Activated T-cell treated with anti-CD3 and anti-CD28 coated beads for 24 hours (primary cell): ENCODE measurements at places on chromosomes 5 and 9.

- DNase-seq: no peak
Observed at GRCh38 chr9:122302237-122303093, 37.8 kb downstream of the MRRF start.

DNA sequence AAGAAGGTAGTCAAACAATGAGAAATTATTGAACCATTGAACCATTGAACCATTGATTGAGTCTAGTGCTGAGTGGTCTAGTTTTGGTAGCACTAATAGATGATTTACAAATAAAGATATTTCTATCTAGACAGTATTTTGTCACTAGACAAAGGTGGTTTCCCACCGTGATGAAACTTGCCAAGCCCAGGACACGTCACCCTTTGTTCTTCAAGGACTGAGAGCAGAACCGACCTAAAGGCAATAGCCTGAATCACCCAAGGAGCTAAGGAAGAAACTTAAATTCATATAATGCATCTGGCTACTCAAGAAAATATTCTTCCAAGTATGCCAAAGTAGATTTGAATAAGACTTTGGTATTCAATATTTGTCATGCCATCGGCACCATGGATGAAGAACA, 103.3 kb downstream of the ESM1 start:
- DNase-seq: no peak

DNA sequence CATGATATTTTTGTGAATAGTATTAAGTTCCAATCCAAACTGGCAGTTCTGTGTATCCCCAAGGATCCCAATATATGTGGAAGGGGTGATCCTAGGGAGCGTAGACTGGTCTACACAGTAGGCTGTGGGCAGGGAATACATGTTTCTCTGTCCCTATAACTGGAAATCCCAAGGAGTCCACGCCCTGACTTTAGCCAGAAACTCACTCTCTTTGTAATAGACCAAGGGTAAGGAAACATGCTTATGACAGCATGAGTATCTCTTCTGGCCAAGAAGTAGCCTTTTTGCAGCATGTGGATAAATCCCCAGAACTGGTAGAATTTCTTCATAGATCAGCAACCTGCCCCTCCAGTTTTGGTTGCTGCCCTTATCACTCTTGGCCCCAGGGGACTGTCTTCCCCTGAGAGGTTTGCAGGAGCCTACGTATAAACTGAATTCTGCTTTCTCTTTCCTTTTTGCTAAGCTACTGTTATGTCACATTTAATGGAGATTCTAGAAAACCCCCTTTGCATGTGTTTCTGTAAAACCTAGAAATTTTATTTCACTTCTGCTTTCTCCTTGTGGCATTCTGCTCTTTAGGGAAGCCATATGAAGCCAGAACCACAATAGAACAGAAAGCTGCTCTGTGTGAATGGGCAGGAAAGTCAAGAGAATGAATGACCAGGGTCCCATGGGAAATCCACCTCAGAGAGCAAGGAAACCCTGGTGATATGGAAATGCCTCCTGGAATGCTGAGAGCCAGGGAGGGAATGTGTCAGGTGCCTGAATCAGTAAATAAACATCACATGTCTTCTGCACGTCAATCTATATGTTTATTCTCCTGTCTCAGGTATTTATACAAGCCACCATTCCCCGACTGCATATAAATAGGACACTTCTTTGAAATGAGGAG, 3.5 kb downstream of the IFNA2 start:
- no peak for DNase-seq

GRCh38 chr9:136741883-136742571, 713 bp downstream of the LCN10 start:
- no peak for DNase-seq

- no peak for DNase-seq
Observed at GRCh38 chr5:74408150-74409043, 232.1 kb downstream of the ENC1 start.

GRCh38 chr9:125227761-125228160, 13.4 kb downstream of the HSPA5 start:
- no peak for DNase-seq

- DNase-seq: no peak
Observed at GRCh38 chr5:128693764-128694163, 155.7 kb upstream of the FBN2 start.
